ENCODE measurements at places on chromosomes 7 and 10.

DNA sequence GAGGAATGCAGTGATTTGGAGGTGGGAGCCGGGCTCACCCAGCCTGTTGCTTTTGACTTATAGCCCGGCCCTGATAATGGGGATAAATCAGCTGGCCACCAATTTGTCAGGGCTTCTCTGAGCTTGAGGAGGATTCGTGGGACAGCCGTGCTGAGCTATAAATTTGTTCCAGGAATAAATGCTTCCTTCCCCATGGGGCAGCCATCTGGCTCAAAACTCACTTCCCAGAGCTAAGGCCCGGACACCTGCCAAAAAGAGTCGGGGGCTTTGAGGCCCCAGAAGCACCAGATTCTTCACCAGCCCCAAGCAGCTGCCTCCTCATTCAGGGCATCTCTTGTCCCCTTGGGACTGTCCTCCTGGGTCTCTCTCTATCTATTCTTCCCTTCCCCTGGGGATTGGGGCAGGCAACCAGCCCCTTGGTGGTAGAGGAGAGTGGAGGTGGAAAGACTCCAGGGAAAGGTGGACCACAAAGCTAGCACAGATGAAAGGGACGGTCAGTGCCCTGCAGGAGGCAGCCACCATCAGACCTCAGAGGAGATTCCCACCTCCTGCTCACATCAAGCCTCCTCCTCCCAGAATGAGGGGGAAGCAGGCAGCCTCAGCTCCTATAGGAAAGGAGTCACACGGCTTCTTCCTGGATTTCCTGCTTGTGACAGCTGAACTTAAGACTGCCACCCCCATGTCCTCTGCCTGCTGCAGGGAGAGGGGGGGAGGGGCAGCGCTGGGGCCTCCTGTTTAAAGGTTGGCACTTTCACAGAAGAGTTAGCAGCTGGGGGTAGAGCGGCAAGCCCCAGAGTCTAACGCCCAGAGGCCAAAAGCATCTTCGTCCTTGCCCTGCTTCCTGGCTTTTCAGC, 44.2 kb upstream of the LRRC4 start:
- DNase-seq, result peak; percentile 26

- no peak for DNase-seq
Observed at GRCh38 chr7:84149573-84149972, 45.0 kb downstream of the SEMA3A start.

DNA sequence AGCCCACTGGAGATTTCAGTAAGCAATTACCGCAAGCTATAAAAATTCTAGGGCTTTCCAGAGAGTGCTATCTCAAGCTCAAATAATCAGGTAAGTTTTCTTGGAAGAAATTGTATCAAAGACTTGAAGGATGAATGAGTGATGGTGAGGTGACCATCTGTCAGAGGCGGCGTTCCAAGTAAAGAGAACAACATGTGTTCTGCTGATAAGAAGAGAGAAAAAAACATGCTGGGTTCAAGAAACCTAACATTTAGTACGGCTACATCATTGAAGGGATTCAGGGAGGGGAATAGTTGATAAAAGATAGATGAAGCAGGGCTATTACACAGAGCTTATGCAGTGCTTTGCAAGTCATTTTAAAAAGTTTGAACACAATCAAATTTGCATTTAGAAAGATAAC, 100.7 kb downstream of the GNAI1 start:
- DNase-seq, result no peak

DNA sequence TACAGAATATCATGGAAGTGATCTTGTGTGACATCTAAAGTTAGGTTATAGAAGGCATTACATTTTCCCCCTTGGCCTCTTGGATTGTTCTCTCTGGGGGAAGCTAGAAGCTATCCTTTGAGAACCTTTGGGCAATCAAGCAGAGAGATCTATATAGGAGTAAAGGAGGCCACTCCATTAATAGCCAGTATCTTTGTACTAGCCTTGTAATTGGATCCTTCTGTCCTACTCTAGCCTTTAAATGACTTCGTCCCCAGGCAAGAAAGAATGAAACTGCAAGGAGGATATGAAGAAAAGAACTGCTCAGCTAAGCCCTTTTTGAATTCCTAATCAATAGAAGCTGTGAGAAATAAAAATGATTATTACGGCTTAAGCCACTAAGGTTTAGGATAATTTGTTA, 230.9 kb downstream of the AGMO start:
- DNase-seq, result no peak

DNA sequence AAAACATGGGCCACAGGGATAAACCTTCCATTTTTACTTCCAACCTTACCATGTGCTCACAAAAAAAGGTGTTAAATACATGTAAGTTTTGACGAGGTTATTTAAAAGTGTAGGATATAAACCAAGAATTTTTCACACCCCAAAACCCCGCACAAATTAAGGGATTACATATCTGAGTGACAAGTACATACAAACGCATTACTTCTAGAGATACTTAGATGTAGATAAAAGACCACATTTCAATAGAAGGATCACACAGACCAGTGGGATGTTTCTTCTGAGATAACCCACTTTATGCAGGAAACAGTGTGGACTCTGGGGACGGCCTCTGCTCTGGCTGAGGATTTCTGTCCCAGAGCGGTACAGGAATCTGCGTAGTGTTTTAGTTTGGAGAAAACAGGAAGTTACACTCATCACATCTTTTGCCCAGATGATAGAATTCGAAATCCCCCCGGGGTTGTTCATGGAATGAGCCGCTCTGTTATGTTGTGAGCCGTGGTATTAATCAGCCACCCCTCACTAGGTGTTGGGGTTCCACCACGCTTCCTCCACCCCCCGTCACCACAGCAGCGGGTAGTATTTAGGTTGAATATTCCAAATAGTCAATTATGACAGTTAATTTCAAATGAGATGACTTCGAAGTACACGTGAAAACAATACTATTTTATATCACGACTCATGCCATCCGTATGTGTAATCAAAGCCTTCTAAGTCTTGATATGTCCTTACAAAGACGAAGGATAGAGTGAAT, 1.3 kb upstream of the CUL1 start:
- no peak for DNase-seq

DNA sequence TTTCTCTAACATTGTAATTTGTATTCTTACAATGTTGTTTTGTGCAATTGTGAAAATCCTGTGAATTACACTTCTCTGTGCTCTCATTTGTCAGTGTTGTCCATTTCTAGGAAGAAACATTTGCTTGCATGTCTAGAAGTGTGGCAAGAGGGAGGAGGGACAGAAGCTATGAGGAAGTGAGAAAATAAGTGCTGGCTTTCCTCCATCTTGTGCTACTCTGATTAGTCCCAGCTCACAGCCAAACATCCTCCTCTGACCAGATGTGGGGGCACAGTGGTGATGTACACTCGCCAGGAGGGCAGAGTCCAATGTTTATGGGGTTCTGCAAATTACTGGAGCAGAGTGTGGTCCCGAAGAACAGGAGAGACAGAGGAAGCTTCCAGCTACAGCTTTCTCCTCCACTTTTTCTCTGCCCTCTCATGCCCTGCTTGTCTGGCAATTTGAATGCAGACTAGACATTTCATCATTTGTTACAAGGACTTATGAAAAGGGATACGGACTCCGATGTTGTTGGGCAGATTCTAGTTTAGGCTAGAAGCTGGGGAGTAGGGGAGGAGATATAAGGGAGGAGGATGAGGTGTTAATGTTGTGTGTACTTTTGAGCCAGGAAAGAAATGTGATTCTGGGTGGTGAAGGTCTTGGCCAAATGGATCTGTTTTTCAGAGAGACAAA, 131.0 kb upstream of the C1GALT1 start:
- DNase-seq, result no peak

DNA sequence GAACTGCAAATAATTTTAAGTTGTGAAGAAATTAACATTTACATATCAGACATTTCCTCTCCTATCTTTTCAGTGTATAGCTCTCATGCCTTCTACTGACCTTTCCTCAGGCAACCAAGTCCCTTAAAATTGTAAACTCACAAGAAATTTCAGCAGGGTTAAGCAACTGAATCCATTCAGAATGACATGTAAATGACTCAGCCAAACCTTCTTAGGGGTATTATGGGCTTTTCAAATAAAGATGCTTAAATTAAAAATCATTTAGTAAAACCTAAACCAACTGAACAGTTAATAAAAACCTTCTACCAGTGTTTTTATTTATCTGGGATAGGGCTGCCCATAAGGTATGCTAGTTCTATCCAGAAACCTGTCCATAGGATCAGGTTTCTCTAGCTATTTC, 20.7 kb downstream of the WAPL start:
- no peak for DNase-seq

DNA sequence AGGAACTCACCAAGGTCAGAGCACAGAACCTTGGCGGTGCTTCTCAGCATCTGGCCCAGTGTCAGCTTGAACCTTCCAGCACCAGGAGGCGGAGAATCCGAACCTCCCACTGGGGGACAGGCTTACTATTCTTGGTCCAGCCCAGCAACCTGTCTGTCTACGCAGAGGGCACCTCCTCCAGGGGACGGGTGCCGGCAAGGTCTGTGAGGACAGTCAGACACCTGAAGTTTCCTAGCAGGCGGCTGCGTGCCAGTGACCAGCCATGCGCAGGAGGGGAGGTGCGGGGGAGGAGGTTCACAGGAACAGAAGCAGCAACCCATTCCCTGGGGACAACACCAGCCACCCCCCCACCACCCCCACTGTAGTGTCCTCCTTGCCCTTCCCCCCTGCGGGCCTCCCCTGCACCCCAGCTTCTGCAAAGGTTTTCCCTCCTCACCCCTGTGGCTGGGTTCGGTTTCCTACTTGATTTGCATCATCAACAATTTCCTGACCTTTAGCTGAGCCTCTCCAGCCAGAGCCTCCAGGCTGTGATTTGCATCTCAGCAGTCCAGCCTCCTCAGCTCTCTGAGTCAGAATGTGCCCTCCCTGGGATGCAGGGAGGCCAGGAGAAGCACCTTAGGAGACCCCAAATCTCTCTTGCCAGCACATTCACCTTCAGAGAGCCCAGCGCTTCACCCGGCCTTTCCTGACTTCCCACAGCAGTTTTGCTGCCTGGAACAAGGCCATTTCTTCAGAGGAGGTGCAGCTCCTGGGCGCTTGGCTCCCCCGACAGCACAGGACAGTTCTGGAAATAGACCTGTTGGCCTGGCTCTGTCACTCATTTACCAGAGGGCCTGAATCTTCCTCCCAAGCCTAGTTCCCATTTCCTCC, 107.5 kb upstream of the NPS start:
- DNase-seq, result no peak

DNA sequence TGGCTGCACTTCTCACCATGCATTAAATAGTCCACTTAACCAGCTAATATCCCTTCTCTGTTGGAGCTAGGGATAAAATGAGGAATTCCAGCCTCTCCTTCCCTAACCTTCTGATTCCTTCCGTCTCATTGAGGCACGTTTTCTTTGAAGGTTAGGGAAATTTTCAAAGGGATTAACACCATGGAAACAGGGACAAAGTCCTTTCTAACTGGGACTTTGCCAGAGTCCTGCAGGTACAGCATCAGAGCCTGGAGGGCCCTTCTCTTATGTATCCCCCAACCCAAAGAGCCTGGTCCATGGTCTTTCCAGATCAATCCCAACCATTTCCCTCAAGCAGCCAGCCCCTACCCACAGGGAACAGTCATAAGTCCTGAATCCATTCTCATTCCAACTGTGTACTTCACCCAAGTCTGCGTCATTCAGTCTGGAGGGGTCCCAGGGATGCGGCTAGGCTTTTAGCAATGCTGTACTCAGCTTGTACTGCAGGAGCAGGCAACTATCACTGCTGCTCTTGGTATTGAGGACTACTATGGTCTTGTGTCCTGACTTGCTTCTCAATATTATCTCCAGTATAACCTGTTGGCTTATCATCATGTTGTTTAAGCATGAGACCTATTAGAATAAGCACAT, 34.6 kb upstream of the CROT start:
- DNase-seq, result no peak

DNA sequence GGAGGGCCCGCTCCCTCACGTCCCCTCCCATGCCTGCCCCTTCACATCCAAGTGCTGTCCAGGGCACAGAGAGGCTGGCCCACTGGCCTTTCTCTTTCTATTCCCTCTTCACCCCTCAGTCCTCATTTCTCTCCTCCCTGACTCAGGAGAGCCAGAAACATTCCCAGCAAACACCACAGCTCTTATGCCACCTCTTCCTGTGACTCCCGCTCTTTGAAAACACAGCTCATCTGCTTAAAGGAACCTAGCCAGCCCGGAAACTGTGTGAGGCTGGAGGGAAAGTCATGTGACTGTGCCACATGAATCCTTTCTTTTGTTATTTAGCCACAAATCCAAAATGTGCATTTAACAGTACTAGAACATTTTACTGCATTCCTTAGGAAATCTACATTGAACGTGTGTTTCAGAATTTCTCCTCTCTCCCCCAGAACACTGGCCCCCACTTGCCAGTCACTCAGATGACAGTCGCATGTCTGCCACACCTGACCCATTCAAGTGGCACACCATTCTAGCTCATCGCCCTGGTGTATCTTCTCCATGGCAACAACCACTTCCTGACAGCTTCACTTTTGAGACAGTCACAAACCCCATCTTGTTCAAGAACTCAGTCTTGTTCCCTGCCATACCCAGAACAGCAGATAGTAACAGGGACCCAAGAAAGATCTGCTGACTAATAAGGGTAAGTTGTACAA, 42.8 kb downstream of the GRB10 start:
- no peak for DNase-seq

GRCh38 chr7:4707980-4708411, 25.9 kb downstream of the FOXK1 start:
- no peak for DNase-seq

DNA sequence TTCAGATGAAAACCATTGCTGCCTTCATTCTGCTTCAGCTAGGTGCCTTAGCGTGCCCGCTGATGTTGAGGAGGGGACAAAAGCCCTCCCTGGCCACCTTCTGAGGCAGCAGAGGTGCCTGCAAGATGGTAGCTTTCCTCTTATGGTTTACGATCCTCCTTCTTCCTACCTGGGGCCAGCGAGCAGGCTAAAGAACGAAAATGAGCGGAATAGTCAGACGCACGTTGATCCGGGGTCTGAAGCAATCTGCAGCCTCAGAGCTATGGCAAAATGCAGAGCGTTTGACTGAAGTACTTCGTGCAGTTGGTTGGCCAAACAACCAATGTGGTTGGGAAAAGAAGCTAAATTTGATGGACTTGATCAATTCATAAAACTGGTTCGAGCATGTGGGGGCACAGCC, 95.5 kb downstream of the GATA3 start:
- no peak for DNase-seq

DNA sequence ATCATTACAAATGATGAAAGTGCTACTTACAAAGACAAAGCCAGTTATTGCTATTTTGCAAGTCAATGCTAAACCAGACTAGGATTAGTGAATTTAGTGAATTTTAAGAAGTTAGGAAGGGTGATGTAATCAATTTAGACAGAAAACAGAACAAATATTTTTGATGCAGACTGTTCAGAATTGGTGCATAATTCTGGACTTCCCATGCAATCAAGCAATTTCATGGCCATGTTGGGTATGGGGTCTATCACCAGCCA, 85.4 kb downstream of the CH25H start:
- no peak for DNase-seq

- DNase-seq, result no peak
Observed at GRCh38 chr7:151372612-151373265, 31.1 kb downstream of the NUB1 start.

Data from NCI-H2081 (cell line).